Smooth muscle cell of the brain vasculature (primary cell): ENCODE measurements at places on chromosomes 2 and 18.

- no peak for DNase-seq
Measured at GRCh38 chr2:98849113-98849512, 86.9 kb downstream of the CRACDL start.

DNA sequence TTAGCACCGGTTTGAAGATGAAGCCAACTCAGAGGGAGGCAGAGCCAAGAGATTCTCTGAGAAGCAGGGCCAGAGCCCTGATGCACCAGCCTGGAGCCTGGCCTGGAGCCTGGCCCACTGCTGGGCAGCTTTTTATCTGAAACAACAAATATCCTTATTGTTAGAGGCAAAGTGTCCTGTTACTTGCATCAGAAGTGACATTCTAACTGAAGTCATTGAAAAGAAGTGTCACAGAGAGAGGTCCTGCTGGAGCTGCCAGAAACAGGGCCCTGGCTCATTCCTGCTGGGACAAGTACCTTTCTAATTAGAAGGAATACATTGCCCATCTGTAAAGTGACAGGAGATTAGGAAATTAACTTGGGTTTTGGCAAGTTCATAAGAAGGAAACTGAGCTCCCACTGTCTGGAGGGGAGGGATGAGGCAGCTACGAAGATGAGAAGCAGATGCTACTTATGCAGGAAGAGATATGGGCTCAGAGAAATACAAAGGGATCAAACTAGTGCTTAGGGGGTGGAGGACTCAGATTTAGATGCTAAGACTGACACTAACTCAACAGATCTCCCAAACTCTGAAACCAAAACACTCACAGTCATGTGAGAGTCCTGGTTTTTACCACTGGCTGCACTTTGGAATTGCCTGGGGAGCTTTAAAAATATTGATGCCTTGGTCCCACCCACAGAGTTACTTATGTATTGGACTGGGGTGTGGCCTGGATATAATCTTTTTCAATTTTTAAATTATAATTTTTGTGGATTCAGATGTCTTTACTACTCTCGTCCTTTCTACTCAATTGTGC, 11.0 kb upstream of the HK2 start:
- DNase-seq, result no peak

- no peak for DNase-seq
Measured at GRCh38 chr2:216694082-216694825, 1.1 kb downstream of the IGFBP5 start.

- DNase-seq, result no peak
Measured at GRCh38 chr2:28325567-28326468, 66.8 kb upstream of the FOSL2 start.

DNA sequence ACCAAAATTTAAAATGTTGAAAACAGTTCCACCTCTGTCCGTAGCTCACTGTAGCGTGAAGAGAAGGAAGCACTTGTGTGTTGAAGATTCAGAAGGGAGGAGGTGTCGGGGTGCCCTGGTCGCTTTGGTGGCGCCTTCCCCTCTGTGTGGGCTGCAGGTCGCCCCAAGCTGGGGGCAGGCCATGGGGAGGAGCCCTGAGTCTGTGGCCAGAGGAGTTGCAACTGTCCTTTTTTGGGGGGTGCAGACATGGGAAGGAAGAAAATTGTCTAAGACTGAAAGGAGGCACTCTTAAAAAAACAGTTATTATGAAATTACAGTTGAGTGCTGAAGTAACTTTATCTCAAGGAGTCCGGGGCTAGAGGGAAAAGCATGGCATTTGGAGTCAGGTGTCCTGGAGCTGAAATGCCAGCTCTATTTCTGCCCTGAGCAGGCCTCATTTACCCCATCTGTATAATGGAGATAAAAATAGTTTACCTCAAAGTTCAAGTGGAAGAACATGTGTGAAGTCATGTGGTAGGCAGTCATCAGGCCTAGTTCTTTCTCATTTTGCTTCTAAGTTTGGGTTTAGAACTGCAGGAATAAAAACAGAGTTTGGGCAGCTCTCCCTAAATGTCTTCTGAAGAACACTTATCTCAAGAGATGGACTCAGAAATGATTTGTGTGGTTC, 82.1 kb downstream of the RNF144A start:
- DNase-seq, result no peak

- no peak for DNase-seq
Measured at GRCh38 chr18:45374878-45375630, 240.2 kb upstream of the SLC14A2 start.

DNA sequence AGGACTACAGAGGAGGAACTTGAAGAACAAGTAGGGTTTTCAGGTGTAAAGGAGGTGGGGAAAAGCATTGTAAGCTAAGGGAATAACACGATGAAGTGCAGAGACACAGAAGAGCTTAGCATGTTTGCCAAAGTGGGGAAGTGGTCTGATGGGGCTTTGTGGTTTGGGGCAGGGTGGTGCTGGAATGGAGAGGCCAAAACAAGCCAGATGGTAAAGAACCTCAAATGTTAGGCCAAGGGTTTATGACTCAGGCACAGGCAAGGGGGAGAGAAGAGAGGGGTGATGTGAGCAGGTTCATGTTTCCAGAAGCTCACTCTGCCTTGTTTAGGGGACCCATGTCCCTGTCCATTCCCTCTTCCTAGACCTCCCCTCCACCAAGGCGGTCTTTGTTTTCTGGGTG, 104.5 kb upstream of the YWHAQ start:
- no peak for DNase-seq

- no peak for DNase-seq
Measured at GRCh38 chr2:69145204-69145603, 132.2 kb downstream of the ANTXR1 start.

DNA sequence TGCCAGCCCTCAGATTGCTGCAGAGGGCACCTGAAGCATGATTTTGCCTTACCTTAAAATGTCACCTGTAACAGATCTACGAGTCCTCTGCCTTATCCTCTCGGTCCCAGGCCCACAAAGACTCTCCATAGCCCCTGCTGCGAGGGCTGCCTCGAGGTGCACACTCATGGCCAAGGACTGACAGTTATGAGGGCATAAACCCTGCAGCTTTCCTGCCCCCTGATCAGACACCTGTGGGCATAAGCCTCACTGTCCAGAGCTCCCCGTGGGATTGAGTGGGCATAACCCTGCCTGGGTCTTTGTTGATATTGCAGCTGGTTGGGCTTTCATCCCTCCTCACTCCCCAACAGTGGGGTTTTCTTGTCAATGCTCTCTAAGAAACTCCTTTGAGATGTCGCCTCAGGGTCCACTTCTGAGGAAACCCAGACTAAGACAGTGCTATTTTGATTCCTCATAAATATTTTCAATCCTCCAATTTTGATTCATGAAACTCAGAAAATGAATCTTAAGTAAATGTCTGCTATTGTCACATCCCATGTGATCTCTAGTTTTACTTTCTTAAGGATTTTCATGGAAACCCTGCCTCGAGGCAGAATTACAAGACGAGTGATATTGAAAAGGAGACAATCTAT, 108.5 kb upstream of the NCK2 start:
- no peak for DNase-seq

GRCh38 chr2:224837558-224837957, 121.4 kb upstream of the CCDC195 start:
- DNase-seq, result no peak

DNA sequence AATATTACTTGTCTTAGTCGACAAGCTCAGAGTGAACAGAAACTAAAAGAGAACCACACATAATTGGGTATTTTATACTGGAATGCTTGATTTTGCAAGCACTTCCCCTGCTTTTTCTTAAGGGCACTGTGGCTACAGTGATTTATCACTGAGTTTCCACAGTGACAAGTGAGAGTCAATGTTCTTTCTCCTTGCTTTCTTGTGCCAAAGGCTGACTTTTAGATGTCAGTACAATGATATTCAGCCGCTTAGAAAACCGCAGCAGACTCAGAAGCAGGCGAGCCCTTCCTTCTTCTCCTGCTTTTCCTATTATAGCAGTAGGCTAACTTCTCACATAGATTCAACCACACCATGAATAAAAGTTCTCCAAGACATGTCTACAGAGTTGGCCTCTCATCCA, 1603.6 kb upstream of the NXPH2 start:
- no peak for DNase-seq

- DNase-seq, result no peak
Measured at GRCh38 chr2:8692783-8693156, 10.9 kb downstream of the ID2 start.

DNA sequence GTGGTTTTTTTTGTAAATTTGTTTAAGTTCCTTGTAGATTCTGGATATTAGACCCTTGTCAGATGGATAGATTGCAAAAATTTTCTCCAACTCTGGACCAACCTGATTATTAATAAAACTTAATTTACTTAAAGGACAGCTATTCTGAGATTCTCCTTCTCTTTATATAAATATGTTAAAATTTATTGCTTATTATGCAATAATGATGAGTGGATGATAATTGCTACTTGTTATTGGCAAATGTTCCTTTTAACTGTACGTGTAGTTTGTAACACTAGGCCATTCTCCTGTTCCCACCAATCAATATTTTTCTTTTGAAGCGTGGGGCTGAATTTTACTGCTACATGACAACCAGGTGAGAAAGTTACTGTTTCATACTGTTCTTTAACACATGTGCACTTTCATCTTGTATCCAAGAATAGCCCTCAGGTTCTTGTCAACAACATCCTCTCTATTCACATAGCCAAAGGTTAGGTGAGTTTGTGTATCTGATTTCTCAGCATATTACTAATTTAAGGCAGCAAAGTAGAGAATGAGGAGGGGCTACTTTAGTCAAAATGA, 16.6 kb upstream of the STK17B start:
- DNase-seq, result no peak

GRCh38 chr18:46877329-46877987, 39.8 kb downstream of the PIAS2 start:
- DNase-seq, result no peak

- DNase-seq, result no peak
Measured at GRCh38 chr2:145635706-145636427, 1115.9 kb upstream of the ZEB2 start.

DNA sequence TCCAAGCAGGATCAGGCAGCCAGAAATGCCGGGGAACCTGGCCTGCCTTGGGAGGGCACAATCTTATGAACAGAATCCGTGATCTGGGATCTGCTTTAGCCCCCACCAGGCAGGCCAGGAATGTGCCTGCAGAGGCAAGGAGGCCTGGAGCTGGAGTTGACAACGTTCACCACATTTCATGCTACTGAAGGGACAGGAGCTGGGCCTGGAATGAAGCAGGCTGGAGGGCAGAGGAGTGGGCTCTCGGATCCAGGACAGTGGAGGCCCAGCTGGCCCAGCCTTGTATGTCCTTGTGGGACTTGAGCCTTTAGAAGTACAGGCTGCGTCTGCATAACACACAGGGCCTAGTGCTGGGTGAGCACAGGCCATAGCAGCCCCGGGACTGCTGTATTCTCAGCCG, 91.8 kb downstream of the KLHL29 start:
- no peak for DNase-seq

- DNase-seq, result no peak
Measured at GRCh38 chr2:14558335-14558919, 74.1 kb upstream of the LRATD1 start.

DNA sequence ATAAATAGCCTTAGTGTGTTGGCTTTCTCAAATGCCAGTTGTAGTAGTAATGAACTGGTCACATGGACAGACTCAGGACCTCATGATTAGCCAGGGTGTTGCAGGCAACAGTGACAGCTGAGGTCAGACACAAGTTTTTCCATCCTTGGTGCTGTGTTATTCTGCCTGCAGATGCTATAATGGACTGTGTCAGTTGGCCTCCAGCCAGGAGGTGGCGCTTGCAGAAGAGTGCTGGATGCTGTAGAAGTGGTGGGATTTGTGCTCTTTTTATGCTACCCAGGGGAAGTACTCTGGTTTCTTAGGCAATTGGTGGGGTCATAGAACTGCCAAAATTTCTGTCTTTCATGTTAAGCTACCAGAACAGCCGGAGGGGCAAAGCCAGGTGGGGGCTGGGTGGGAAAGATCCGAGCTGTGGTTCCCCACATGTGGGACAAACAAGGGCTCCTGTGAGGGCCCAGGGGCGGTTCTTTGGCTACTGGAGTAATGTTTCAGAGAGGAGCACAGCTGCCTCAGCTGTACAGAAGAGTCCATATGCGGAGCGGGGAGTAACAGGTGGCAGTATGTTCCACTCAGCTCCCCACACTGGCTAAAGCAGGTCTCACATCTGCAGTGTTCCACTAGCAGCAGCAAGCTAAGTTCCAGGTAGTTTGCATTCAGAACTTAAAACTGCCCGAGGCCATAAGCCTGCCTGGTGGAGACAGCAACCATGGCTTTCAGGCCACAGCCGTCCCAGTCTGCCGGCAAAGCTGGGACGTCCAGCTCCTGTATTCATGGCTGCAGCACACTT, 104.4 kb downstream of the GULP1 start:
- DNase-seq, result no peak

DNA sequence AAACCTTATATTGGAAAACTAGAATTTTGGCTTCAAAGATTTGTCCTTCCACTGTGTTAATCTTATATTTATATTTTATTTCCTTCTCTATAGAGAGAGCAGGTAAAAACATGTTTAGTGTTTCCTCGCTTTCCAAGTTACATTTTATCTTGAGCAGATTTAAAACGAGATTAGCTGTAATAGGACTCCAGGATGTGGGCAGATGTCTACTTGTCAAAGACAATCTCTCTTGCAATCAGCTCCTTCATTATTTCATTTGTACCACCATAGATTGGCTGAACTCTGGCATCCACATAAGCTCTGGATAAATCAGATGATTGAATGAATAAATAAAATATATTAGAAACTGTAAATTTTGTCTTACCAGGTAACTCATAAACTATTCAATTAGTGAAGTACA, 17.5 kb upstream of the KANSL1L start:
- no peak for DNase-seq

DNA sequence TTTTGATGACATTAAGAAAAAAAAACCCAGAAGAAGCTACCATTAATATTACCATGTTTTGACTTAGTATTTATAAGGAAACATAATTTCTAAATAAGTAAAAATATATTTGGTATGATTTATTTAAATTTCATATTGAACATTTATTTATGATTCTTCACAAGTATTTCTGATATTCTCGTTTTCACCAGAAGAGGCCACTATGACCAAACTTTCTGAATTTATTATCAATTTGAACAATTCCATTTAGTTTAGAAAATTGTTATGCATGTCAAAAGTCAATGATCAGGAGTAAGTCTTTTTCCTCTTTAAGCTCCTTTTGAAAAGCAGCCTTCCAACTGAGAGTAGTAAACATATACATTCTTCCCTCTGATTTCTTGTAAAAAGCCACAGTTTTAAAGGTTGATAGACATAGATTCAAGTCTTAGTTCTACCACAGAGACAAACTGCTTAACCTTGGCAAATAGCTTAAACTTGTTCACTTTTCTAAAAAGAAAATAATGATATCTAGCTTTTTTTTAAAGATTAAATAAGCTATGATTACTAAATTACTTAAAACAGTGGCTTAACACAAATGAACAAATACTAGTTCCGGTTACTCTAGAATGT, 329.9 kb downstream of the TRIB2 start:
- DNase-seq, result no peak
